ENCODE measurements at places on chromosomes 1 and 21. TPM values are rescaled to one million over a fixed set of nuclear protein-coding genes. Genes with fewer than 3 reads are reported as not detected.

The OR2AK2 gene
- not detected for total RNA-seq

The RGSL1 gene
- total RNA-seq: not detected

The NPL gene
- total RNA-seq: 16.2 TPM

The SLC66A1 gene
- total RNA-seq: 9.3 TPM

The LCA5L gene
- not detected for total RNA-seq

The SLFNL1 gene
- total RNA-seq: not detected

The BMP8A gene
- 0.38 TPM for total RNA-seq

The EFNA1 gene
- 30.9 TPM for total RNA-seq

The CFHR1 gene
- not detected for total RNA-seq
